ENCODE measurements at places on chromosomes 6 and 20. TPM values are rescaled to one million over a fixed set of nuclear protein-coding genes. Genes with fewer than 3 reads are reported as not detected.
A peak's percentile ranks its signal among the peaks of the same experiment; 100 is the strongest.

DNA sequence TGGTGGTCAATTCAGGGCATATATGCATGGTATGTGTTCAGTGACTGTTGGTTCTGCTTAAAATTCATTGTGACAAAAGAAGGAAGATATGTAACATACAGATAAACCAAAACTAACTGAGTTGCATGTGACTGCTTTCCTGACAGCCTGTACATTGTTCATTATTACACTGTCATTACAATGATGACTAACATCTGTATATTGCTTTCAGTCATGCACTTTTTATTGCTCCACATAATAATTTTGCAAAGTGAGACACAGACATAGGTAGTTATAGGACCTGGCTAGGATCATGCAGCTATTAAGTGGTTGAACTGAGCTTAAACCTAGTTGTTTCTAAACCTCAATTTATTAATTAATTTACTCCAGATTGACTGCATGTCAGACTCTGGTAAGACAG is 703.2 kb downstream of the HDGFL1 start:
- H3K36me3 ChIP-seq, result no peaks in the 10 kb centered on the region
- DNase-seq, result no peak
- no peak overlapping the region for H3K27ac ChIP-seq
- no peak overlapping the region for H3K4me3 ChIP-seq

DNA sequence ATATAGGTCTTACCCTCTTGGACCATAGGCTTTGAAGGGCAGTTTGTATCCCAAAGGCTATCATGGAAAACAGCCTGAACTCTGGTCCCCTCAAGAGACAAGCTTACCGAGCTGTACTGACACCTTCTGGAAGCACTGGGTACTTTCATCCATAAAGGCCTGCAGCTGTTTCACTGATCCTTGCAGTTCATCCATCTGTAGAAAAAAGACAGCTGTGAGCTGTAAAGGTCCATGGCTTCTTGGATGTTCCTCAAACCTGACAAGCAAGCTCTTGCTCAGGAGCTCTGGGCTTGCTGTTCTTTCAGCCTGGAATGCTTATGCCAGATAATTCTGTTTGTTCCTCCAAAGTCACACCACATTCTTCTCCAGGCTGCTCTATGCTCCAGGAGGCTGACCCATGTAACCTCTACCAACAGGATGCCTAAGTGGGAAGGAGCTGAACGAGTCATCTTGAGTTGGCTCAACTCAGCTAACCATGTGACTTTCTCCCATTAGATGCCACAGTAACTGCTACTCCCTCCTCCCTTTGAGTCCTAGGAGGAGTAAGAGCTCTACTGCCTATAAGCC is 8.8 kb upstream of the NDRG3 start:
- DNase-seq, result peak; percentile 48
- no peaks in the 10 kb centered on the region for H3K4me1 ChIP-seq
- no peaks in the 10 kb centered on the region for H3K36me3 ChIP-seq
- no peak overlapping the region for H3K27ac ChIP-seq

GRCh38 chr6:128422871-128423270 is 97.5 kb downstream of the PTPRK start:
- no peaks in the 10 kb centered on the region for H3K36me3 ChIP-seq
- no peaks in the 10 kb centered on the region for H3K4me1 ChIP-seq
- no peak overlapping the region for H3K4me3 ChIP-seq
- DNase-seq, result no peak
- H3K27me3 ChIP-seq, result no peaks in the 10 kb centered on the region

- H3K36me3 ChIP-seq, result no peaks in the 10 kb centered on the region
- no peaks in the 10 kb centered on the region for H3K27me3 ChIP-seq
- no peak overlapping the region for H3K27ac ChIP-seq
- no peak overlapping the region for H3K4me3 ChIP-seq
- no peak for DNase-seq
- no peaks in the 10 kb centered on the region for H3K4me1 ChIP-seq
Measured at GRCh38 chr6:30709101-30709868, 7.8 kb downstream of the MDC1 start.

DNA sequence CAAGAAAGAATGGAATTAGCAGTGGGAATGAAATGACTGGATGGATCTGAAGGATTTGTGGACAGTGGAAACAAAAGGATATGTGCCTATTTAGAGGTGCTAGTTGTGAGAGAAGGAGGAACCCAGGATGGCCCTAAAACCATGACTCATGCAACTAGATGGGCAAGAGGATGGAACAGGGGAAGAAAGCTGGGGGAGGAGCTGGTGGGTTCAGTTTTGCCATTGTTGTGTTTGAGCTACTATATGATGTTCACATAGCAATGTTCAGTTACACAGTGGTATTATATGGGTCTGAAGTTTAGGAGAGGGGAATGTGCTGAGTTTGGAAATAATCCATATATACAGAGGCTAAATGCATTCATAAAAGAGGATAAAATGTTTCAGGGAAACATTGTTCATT is 125.7 kb upstream of the SSTR4 start:
- no peaks in the 10 kb centered on the region for H3K27me3 ChIP-seq
- no peaks in the 10 kb centered on the region for H3K36me3 ChIP-seq
- no peak for DNase-seq
- H3K4me3 ChIP-seq, result no peak overlapping the region

DNA sequence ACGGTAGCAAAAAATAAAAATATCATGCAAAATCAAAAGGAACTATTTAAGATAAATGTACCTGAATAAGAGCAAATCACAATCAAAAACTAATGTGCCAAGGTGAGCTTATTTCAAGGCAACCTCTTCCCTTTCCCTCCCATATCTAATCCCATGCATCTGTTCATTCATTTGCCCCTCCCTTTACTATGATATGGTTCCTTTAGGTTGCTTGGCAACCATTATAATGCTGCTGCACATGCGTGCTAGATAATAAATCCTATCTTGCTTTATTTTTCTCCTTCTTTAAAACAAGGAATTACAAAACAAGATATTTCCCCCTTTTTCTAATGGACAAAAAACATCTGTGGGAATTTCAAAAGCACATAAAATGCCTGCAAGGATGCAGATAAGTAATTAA is 318.2 kb upstream of the POU3F2 start:
- H3K4me1 ChIP-seq, result no peaks in the 10 kb centered on the region
- no peak overlapping the region for H3K4me3 ChIP-seq
- H3K27me3 ChIP-seq, result no peaks in the 10 kb centered on the region
- H3K27ac ChIP-seq, result no peak overlapping the region

GRCh38 chr20:58231683-58232082 is 3.2 kb upstream of the ANKRD60 start:
- DNase-seq, result no peak
- H3K27ac ChIP-seq, result no peak overlapping the region
- no peaks in the 10 kb centered on the region for H3K36me3 ChIP-seq
- peaks cover 26% of the 10 kb centered on the region for H3K27me3 ChIP-seq
- H3K4me1 ChIP-seq, result no peaks in the 10 kb centered on the region
- H3K4me3 ChIP-seq, result no peak overlapping the region

DNA sequence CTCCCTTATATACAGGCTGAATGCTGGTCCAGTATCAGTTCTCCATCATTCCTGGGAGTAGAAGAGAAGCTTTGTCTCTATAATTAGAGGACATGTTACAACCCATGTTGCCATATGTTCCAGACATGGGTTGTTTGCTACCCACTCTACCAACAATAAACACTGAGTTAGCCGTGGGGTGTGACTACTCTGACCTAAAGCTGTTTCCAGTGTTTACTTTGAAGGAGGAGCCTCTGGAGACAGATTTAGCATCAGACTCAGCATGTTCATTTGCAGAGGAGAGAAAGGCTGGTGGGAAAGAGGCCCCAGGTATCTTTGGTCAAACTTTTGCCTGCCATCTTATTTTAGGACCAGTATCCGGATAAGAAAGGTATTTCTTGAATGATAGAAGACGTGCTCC is 157.9 kb upstream of the SNX9 start:
- DNase-seq, result no peak

GRCh38 chr6:33714385-33715040 is 3.0 kb upstream of the UQCC2 start:
- no peak for DNase-seq
- no peaks in the 10 kb centered on the region for H3K36me3 ChIP-seq

DNA sequence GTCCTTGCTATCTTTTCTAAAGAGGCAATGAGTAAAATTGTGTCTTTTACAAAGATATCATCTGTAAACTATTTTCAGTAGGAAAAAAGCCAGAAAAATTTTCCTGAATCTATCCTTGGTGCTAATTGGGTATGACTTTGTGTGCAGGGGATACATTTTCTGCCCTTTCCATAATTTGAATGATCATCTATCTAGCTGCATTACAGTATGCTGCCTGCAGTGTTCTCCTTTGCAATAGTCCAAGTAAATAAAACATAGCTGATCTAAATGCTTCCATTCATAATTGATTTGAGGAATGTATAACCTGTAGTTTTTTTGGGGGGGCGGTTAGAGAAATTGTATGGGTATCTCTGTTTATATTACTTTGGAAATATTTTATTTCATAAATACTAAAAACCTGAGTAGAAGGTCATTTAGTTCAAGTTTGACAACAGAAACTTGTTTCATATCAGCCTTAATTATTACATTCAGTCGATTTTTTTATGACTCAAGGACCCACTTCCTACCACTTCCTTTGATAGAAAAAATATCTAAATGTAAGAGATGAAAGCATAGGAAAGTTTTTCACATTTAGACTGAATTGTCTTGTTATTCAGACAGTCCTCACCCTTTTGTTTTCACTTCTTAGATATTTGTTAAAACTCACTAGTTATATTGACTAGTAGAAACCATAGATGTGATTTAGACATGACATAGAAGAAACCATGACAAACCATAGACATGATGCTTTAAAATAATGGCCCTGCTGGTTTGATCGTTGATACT is 75.3 kb downstream of the AIG1 start:
- H3K27me3 ChIP-seq, result no peaks in the 10 kb centered on the region
- no peaks in the 10 kb centered on the region for H3K4me1 ChIP-seq
- H3K4me3 ChIP-seq, result no peak overlapping the region

DNA sequence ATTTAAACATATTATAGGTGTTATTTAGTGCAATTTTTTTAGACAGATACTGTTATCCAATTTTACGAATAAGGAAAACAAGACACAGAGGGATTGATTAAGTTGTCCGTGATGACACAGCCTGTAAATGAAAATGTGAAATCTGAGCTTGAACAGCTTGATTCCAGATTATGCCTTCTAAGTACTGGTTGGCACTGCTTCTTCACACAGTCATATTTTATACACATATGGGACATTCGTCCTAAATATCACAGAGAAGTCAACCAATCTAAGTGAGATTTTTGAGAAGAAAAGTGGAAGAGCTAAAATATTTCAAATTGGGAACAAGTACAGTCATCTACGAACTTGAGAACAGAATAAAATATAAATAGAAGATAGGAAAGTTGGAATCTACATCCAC is 756.3 kb downstream of the BCKDHB start:
- H3K36me3 ChIP-seq, result no peaks in the 10 kb centered on the region
- no peak overlapping the region for H3K27ac ChIP-seq
- H3K4me3 ChIP-seq, result no peak overlapping the region
- H3K27me3 ChIP-seq, result no peaks in the 10 kb centered on the region
- DNase-seq, result no peak

DNA sequence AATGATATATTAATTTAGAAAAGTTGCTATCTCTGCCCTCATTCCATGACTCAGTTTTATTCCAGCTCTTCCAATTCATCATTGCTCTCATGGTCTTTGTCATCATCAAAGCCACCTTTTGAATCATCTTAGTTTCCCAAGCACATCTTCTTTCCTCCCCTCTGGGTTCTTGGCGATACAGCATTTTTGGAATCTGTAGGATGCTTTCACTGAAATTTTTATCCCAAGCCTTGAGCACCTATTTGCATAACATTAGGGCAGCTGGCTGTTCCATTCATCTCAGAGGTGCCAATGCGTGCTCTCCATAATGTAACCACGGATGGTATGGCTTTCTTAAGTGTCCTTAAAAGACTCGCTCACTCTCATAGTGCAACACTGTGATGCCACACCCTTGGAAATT is 100.4 kb downstream of the SNX5 start:
- H3K27ac ChIP-seq, result no peak overlapping the region
- H3K4me1 ChIP-seq, result no peaks in the 10 kb centered on the region
- no peaks in the 10 kb centered on the region for H3K27me3 ChIP-seq
- H3K4me3 ChIP-seq, result no peak overlapping the region

- no peak overlapping the region for H3K4me3 ChIP-seq
- H3K27ac ChIP-seq, result no peak overlapping the region
- peaks cover 41% of the 10 kb centered on the region for H3K36me3 ChIP-seq
- no peak for DNase-seq
Measured at GRCh38 chr20:49228676-49229075, 9.5 kb downstream of the DDX27 start.

DNA sequence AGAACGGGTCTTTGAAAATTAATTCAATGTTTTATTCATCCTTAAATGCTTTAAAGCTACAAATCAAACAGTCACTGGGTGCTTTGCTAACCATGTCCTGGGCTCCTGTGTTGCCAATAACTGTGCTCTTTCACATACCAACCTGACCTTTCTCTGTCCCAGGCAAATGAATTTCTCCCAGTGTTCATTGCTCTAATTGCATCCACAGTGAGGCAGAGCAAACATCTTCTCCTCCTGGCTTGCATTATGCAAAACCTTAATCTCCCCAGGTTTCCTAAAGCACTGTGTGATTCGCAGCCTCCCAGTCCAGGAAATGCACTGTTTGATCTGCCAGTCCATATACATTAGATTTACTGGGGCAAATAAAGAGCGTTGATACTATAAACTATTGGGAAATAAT is 219.0 kb downstream of the PREX1 start:
- DNase-seq, result no peak
- H3K27ac ChIP-seq, result no peak overlapping the region

- H3K4me3 ChIP-seq, result peak overlapping the region; percentile 99
- no peak for DNase-seq
- H3K36me3 ChIP-seq, result no peaks in the 10 kb centered on the region
- no peaks in the 10 kb centered on the region for H3K4me1 ChIP-seq
Measured at GRCh38 chr20:36951979-36952738, 651 bp upstream of the SAMHD1 start.

- peak overlapping the region; percentile 80 for H3K27ac ChIP-seq
- H3K27me3 ChIP-seq, result no peaks in the 10 kb centered on the region
- H3K4me3 ChIP-seq, result peak overlapping the region; percentile 41
- H3K4me1 ChIP-seq, result no peaks in the 10 kb centered on the region
- no peak for DNase-seq
- H3K36me3 ChIP-seq, result peaks cover 11% of the 10 kb centered on the region
Measured at GRCh38 chr6:37168811-37169495, 999 bp upstream of the PIM1 start.

DNA sequence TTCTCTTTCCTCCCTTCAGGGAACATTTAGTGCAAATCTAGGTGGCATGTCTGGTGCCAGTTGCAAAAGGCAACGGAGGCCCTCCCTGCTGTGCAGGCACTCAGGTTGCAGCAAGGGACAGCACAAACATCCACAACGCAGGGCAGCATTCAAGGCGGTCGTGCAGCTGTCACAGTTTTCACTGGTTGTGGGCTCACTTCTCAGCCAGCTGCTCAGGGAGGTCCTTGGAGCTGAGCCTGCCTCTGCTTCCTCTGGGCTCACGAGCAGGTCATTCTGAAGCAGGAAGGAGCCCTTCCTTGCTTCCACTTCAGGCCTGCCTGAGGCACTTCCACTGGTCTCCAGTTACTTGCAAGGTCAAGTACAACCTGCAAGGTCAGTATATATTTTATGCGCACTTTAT is 3.8 kb upstream of the NPEPL1 start:
- peaks cover 6% of the 10 kb centered on the region for H3K4me1 ChIP-seq
- no peak overlapping the region for H3K4me3 ChIP-seq
- no peak for DNase-seq
- H3K36me3 ChIP-seq, result no peaks in the 10 kb centered on the region

GRCh38 chr6:50123688-50124087 is 74.0 kb upstream of the DEFB112 start:
- H3K27me3 ChIP-seq, result no peaks in the 10 kb centered on the region
- H3K4me3 ChIP-seq, result no peak overlapping the region
- DNase-seq, result no peak
- no peaks in the 10 kb centered on the region for H3K36me3 ChIP-seq
- H3K4me1 ChIP-seq, result no peaks in the 10 kb centered on the region

RPS6KA2 gene
- total RNA-seq, result 7.8 TPM

FAM184A gene
- total RNA-seq, result 0.56 TPM

ZSCAN26 gene
- 7.8 TPM for total RNA-seq
